Cerebellum (tissue), 4 donors: ENCODE measurements at places on chromosomes 1 and 21.
A peak's percentile ranks its signal among the peaks of the same experiment; 100 is the strongest.

DNA sequence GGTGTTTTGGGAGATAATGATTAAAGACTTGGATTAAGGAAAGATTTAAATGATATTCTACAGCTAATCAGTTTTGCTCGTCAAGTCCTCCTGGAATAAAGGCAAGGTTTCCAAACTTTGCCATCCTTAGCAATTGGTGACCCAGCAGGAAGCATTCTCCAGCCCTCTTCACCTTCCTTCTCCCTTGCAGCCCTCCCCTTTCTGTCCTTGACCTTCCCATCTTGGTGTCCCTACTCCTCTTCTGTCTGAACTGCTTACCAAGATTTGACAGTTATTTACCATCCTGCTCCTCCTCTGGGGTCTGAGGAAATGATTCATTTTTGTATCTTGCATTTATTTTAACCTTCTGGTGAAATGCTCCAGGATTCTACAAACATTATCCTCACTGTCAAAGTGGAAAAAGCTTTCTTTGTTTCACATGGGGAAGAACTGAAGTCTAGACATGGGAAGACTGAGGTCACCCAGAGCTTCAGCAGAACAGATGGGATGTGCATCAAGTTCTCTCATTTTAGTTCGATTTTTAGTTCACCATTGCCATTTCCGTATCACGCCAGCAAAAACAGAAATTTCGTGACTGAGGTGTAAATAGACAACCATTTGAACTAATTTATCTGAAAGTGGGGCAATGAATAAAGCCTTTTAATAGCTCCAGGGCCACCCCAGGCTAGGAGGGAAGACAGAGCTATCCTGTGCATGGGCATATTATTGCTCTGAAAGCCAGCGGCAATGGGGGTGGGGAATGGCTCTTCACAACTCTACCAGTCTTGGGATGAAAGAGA, 504.4 kb upstream of the PLXNA2 start:
- DNase-seq = no peak

- DNase-seq = peak; percentile 87
Observed at GRCh38 chr1:207868774-207869721, 41.9 kb downstream of the CD34 start.

DNA sequence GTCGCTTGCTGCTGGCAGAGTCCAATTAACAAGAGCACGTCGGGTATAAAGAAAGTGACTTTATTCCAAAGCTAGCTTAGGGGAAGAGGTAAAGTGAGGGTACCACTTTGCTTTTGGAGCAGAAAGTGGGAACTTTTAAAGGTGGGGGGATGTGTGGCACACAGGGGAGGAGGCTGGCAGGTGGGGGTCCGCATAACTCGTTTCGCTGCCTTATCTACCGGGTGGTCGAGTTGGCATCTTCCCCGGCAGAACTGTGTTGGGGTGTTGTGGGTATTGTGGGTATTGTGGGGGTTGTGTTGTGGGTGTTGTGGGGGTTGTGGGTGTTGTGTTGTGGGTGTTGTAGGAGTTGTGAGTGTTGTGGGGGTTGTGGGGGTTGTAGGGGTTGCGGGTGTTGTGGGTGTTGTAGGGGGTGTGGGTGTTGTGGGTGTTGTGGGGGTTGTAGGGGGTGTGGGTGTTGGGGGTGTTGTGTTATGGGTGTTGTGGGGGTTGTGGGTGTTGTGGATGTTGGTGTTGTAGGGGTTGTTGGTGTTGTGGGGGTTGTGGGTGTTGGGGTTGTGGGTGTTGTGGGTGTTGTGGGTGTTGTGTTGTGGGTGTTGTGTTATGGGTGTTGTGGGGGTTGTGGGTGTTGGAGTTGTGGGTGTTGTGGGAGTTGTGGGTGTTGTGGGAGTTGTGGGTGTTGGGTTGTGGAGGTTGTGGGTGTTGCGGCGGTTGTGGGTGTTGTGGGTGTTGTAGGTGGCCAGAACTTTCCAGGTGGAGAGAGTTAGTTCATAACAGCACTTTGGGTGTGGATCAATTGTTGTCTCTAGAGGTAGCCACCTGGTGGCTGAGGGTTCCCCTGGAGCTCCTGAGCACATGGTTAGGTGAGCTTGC, 52.7 kb downstream of the AGPAT3 start:
- DNase-seq = no peak

DNA sequence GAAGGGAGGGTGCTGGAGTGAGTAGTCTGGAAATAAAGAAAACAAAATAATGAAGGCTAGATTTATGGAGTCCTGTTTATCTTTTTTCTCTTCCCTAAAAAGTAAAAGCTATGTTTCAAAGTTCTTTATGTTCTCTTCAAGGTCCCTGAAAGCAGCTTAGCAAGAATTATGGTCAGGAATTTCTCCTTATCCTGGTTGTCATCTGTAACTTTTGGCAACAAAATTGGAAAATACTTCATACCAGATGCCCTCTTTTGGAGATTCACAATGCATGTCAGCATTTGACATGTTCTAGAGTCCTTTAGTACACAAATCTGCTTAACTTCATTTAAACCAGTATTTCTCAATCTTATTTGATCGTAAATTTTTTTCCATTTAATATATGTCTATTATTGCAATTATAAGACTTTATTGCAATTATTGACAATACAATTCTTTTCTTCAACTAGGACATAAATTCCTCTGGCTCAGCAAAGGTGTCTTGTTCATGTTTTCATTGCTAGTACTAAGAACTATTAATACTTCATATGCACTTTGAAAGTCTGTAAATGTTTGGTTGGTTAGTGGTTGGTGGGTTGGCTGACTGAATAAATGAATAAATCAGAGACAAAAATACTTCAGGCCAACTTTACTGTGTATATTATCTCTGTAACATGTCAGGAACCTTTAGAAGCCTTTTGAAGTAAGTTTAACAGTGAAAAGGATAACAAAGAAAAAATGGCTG, 101.5 kb downstream of the ATP1B1 start:
- DNase-seq = peak; percentile 26

GRCh38 chr1:226549937-226550671, 1.5 kb downstream of the STUM start:
- peak; percentile 30 for DNase-seq

DNA sequence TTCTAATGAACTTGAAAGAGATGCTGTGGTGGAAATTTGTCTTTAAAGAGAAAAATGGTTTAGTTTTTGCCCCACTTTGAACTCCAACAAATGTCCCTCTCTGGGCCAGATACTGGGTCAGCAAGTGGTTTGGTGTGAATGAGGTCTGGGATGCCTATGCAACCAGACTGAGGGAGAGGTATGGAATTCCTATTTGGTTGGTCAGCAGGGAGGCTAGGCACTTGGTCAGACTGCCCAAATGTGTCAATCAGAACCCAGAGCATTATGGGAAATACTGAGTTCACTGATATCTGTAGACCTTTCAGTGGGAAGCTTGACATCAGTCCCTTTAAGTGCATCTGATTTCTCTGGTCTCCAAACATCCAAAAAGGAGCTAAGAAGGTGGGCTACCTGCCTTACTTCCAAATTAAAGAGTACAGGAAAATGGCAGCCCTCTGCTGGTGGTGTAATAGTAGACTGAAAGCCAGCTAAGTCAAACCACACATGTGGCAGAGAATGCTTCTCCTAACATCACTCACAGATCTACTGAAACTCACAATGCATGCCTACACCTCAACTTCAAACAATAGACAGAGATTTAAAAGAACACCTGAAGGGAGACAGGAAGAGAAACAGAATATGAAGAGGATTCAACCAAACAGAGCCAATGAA, 510.1 kb downstream of the PLA2G4A start:
- no peak for DNase-seq

GRCh38 chr1:17060306-17060749, 6.5 kb upstream of the SDHB start:
- DNase-seq = no peak

DNA sequence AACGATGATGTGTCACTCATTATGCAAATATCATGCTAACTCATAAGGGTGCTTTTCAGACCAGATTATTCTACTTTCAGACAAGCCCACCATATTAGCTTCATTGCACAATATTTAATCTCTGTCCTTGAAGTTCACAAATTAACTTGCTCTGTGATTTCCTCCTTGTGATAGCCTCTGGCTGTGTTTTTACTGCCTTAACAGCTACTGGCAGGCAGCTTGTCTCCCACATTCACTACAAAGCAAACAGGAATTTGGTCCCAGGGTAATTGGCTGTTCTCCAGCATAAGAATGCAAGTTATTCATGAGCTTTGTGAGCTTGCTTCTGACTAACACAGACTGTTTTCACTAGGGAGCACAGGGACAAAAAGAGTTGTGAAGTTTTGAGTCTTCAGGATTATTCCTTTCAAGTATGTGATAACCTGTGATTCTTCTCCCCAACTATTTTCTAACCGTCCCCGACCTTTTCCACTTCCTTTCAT, 87.9 kb upstream of the HMCN1 start:
- peak; percentile 1 for DNase-seq

- no peak for DNase-seq
Observed at GRCh38 chr21:22575165-22575584, 1577.0 kb downstream of the NCAM2 start.

GRCh38 chr1:239858057-239858456, 233.6 kb upstream of the FMN2 start:
- DNase-seq = no peak

GRCh38 chr1:21633992-21634805, 35.0 kb downstream of the RAP1GAP start:
- DNase-seq = no peak

DNA sequence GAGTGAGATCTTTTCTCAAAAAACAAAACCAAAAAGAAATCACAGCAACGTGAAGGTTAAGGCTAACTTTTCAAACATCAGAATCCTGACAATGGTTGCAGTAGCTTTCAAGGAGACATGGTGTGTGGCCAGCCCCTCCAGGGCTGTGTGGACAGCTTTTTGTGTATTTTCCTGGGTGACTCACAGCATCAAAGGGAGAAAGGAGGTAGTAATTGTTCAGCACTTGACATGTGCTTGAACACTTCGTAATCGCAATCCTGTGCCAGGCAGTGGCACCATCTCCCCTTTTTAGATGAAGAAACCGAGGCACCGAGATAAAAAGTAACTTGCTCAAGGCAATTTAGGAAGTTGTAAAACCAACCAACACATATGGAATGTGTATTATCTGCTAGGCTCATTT, 10.3 kb downstream of the NBL1 start:
- no peak for DNase-seq

GRCh38 chr1:90579212-90579802, 137.8 kb downstream of the BARHL2 start:
- DNase-seq = peak; percentile 71

GRCh38 chr1:159908031-159908940, 8.3 kb upstream of the CFAP45 start:
- DNase-seq = no peak

- DNase-seq = no peak
Observed at GRCh38 chr21:36968976-36969375, 2.5 kb upstream of the HLCS start.

GRCh38 chr1:21280482-21280881, 9.8 kb downstream of the ECE1 start:
- DNase-seq = no peak

DNA sequence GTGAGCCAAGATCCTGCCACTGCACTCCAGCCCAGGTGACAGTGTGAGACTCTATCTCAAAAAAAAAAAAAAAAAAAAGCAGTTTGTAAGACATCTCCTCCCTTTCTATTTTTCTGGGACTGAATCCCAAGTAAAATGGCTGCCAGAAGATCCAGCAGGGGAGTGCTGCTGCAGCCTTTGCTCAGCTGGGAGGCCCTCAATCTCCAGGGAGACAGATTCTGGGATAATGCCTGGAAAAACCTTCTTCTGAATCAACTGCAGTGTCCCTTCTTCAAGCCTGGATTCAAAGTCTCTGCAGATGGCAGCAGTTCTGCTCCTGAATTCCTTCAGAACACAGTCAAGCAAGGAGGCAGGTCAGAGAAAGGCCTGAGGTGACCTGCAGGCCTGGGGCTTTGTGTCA, 191.0 kb upstream of the NRIP1 start:
- DNase-seq = no peak

DNA sequence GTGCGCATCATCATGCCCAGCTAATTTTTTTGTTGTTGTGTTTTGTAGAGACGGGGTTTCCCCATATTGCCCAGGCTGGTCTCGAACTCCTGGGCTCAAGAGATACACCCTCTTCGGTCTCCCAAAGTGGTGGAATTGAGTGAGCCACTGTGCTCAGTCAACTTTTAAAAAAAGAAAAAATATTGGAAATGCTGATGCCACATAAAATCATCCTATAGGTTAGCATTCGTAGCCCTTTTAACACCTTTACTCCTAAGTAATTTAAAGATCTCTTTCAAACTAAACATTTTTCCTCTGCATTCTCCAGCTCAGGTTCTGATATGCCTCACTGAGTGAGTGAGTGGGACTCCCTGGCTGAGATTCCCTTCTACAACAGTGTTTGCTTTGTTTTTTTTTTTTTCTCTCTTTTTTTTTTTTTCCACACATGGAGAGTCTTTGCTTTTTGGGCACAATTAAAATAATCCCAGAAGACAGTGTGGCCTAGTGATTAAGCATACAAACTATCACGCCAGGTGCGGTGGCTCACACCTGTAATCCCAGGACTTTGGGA, 74.0 kb downstream of the LPGAT1 start:
- no peak for DNase-seq

DNA sequence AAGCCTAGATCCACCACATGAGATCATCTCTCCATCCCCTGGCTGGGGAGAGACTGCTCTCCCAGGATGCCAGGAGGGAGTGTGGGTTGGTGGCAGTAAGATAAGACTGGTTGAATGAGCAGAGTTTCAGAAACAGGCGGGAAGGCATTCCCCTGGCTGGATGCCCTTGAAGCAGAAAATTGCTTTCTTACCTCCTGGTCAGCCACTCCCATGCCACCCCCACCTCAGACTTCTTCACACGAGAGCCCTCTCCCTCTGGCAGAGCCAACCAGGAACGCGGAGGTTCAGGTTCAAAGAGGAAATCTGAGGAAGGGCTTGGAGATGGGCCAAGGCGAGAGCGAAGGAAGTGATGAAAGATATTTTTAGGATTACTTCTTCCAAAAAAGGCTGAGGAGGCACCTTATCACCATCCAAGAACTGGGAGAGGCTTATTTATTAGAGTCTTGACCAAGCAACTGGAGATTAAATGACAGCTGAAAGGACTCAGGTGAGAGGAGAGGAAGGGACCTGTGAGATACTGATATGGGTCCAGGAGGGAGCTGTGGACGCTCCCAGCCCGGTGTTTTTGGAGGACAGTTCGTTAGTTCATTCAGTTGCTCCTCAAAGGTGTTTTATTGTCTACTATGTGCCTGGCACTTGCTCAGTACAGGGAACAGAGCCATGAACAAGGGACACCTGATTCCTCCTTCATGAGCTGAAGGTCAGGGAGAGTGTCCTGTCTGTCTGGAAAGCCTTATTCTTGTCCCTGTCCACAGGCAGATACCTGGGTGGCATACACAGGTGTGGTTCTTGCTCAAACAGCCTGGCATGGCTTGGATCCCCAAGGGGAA, 18.9 kb upstream of the SLC26A9 start:
- no peak for DNase-seq

- DNase-seq = no peak
Observed at GRCh38 chr1:220300442-220301121, 28.3 kb upstream of the RAB3GAP2 start.
